ENCODE measurements at places on chromosomes 5 and 9. TPM values are rescaled to one million over a fixed set of nuclear protein-coding genes. Genes with fewer than 3 reads are reported as not detected.

Gene CDKN2B
- total RNA-seq: 0.93 TPM

Gene NUTM2G
- total RNA-seq: not detected

Gene TICAM2
- 2.1 TPM for total RNA-seq

- no peak for DNase-seq
Observed at GRCh38 chr9:127102176-127102575, 20.3 kb downstream of the ANGPTL2 start.

- DNase-seq: no peak
Observed at GRCh38 chr5:133534566-133534965, 77.8 kb downstream of the FSTL4 start.

DNA sequence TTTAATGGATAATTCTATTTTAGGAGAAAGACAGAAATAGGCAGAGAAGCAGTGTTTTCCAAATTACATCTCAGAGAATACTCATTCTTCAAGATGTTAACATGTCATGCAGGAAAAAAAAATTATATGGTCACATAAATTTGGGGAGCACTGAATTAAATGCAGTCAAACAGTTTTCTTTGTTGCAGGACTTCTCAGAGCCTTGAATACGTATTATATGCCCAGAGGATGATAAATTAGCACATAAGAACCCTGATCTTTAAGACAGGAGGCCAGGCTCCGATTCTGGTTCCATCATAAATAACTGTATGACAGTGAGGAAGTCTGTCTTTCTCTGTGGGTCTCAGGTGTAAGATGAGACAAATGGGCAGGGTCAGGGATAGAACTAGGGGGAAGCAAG, 41.4 kb downstream of the FAT2 start:
- no peak for DNase-seq

DNA sequence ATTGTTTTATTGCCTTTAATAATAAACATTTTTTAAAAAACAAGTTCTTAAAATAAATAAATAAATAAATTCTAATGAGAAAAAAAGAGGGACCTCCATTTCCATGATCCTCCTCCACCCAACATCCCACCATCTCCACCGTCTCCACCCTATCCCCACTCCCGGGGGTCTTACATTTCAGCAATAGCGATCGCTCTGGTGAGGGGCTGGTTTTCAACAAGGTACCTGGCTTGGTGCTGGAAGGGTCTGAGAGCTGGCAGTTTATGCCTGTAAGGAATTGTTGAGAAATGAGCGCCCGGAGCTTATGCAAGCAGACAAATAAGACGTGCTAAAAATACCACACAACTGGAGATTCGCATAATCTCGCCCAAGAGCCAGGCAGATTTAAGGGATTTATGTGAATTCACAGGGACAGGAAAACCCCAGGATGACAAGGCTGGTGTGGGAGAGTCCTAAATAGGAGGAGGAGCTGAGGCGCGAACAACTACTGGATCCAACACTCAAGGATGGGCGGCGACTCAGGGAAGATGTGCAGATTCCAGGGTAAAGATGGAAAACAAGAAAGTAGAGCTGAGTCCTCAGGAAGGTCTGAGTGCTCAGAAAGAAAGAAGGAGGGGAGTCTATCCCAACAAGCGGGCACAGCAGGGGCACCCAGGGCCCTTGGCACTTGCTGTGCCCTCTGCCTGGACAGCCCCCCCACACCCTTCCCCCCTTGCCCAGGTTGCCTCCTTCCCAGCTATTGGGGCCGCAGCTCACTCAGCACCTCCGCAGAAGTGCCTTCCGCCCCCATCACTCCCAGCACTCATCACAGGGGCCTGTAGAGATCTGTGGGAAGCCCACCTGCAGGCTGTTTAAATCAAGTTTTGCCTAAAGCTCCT, 27.0 kb downstream of the TRIM14 start:
- no peak for DNase-seq

GRCh38 chr5:95746722-95747679, 15.9 kb downstream of the RHOBTB3 start:
- no peak for DNase-seq

DNA sequence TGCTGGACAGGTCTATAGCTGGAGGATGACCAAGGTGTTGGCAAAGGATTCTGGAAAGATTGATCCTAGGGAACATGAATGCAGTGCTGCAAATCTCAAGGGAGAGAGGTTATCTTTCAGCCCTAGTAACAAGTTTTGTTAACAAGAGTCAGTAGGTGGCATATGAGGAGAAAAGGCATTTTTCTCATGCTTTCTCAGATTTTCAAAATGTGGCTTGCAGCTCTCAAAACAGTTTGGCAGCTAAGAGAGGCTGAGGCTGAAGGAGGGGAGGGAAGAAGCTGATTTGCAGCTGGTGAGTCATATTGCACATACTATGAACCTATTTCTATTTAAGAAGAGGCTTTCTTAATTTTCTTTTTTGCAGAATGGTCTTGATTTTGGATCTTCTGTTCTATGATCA, 64.3 kb upstream of the PCA3 start:
- DNase-seq: no peak

DNA sequence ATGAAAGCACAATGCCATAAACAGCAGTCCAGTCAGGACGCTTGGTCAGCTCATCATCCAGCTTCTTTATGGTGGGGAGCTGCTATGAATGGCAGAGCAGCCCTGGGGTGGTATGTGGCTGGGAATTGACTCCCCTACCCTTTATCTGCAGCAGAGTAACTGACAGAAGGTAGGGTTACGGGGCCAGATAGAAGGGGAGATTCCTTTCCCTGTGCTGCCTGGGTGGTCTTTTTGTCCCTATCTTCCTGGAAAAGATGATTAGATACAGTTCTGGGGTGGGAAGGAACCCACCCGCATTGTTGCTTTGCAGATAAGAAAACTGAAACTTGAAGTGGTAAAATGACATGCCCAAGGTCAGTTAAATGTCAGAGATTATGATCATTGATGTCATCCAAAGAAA, 405.5 kb downstream of the ARHGEF28 start:
- DNase-seq: no peak

DNA sequence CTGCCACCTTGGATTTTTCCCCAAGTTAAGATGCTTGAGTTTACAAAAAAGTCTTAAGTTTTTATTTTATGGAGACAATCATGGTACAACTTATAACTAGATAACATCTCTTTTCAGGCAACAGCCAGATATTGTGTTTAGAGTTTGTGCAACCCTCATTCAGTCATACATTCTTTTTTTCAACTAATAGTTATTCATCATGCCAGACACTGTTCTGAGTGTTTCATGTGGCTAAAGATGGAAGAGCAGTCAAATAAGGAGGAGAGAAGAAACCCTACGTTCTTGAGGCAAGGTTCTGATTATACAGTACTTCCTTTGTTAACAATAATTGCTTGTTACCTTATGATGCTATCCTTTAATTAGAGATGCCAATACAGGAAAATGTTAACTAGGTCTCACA, 42.1 kb upstream of the ZNF462 start:
- no peak for DNase-seq
